ENCODE measurements at places on chromosomes 13 and 19.

DNA sequence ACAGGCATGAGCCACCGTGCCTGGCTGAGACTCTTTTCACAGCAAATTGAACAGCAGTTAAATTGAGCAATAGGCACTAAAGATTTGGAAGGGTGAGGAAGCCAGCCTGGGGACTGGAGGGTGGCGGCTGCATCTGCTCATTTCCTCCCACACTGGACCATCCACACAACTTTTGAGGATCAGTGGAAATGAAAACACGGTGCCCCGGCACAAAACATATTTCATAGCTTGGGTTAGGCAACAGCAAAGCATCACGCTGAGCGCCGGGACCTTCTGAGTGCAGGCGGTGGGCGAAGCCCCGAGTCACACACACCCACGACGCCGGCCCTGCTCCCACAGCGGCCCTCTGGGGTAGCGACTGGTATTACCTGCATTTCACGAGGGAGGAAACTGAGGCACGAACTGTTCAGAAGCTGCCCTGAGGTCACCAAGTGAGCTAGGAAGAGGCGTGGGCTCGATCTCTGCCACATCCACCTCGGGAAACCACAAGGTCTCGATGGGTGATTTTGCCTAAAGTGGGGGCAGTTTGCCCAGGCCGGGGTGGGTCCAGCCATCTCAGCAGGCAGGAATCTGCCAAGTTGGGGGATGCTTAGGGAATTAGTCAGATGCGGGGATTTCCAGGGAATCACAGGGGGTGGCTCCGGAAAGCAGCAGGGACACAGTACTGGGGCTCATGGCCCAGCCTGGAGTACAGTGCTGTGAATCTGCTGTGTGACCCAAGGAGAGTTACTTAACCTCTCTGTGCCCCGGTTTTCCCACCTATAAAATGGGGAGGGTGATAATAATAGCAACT, 3.5 kb upstream of the SBNO2 start:
- peak; percentile 88 for DNase-seq

GRCh38 chr13:100314132-100314910, 225.4 kb downstream of the PCCA start:
- DNase-seq = no peak

GRCh38 chr13:92602560-92602959, 624.0 kb upstream of the GPC6 start:
- DNase-seq = peak; percentile 5

DNA sequence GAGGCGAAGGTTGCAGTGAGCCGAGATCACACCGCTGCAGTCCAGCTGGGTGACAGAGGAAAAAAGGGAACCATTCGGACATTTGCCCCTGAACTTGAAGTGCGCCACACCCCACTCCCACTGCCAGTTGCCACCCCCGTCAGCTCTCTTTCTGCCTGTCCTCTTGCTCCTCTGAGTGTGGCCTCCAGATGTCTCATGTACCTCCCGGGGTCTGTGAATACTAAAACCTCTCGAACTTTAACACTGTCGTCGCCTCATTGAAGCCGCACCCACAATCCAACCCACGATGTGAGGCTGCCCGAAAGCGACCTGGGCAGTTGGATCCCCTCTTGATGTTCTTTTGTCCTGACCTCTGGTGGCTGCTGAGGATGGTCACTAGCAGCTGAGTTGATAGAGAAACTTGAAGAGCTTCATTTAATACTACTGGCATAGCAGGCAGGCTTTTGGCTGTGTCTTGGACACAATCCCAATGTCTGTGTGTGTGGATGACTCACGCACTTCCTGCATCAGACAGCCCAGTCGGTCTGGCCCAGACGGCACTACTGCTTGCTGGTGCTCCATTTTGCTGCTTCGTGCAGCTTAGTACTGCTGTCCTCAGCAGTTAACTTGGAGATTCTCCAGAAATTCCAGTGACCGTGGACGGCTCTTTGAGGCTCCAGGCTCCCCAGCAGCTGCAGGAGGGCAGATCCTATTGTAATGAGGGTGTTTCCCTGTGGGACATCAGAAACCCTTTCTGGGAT, 4.2 kb downstream of the FPR3 start:
- peak; percentile 92 for DNase-seq

All from astrocyte of the cerebellum (primary cell).